G401 (cell line): ENCODE measurements at places on chromosomes 7 and 10. TPM values are rescaled to one million over a fixed set of nuclear protein-coding genes. Genes with fewer than 3 reads are reported as not detected.

DNA sequence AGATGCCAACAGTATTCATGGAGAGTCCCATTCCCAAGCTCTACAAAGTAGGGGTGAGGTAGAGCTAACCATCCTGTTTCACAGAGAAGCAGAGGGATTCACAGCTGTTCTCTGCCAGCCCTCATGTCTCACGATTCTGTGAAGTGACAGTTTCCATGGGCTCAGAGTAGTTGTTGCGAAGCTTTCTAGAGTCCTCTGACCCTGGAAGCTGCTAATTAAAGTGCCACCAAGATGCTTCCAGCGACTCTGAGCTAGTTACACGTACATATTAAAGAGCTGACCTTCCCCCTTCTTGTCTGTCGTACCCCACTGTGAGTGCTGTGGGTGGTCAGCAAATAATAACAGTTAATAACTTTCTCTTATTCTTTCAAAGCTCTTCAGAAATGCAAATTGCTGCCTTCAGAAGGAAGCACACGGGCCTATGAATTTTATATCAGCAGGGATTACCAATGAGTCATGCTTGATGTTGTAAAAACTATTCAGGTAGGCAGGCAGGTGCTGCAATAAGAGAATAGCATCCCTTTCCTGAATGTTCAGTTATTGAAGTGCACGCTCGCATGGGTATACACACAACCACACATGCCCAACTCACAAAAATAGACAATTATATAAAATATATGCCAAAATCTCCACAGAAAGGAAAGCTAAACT lies 34.1 kb downstream of the DNAJB9 start:
- DNase-seq, result no peak

DNA sequence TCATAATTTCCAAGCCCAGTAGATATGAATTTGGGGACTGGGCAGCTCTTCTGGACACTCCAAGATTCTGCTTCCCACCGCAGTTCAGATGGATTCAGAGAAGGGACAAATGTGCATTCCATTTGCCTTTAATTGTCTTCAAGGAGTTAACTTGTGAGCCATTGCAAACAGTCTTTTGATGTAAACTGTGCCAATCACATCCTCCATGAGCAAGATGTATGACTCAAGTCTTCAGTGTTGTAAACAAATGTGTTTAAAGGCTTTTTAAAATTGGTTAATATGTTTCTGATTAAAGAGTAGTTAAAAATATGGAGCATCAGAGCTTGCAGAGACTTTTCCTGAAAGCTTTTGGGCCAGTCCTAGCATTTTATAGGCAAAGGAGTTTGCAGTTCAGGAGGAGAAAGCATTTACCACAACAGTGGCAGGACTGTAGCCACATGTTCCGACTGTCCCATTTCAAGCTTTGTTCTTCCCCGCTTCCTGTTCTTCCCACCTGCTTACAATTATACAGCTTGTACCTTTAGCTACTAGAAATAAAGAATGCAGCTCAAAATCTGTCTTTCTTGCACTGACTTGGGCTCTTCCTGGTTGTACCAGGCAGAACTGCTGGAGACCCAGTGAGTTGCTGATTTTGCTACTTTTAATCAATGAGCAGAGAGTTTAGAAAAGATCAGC lies 6.2 kb downstream of the SLC18A2 start:
- no peak for DNase-seq

The RNF32 gene
- 2.2 and 2.3 TPM in 2 replicates for total RNA-seq

The HABP2 gene
- total RNA-seq, result not detected in 2 replicates

The EIF3B gene
- 217 and 294 TPM in 2 replicates for total RNA-seq

GRCh38 chr10:71081912-71082311 lies 130.5 kb upstream of the UNC5B start:
- DNase-seq, result no peak

- no peak for DNase-seq
Measured at GRCh38 chr7:154178895-154179294, 126.7 kb downstream of the DPP6 start.

GRCh38 chr7:151961536-151961935 lies 5.3 kb downstream of the GALNTL5 start:
- no peak for DNase-seq

DNA sequence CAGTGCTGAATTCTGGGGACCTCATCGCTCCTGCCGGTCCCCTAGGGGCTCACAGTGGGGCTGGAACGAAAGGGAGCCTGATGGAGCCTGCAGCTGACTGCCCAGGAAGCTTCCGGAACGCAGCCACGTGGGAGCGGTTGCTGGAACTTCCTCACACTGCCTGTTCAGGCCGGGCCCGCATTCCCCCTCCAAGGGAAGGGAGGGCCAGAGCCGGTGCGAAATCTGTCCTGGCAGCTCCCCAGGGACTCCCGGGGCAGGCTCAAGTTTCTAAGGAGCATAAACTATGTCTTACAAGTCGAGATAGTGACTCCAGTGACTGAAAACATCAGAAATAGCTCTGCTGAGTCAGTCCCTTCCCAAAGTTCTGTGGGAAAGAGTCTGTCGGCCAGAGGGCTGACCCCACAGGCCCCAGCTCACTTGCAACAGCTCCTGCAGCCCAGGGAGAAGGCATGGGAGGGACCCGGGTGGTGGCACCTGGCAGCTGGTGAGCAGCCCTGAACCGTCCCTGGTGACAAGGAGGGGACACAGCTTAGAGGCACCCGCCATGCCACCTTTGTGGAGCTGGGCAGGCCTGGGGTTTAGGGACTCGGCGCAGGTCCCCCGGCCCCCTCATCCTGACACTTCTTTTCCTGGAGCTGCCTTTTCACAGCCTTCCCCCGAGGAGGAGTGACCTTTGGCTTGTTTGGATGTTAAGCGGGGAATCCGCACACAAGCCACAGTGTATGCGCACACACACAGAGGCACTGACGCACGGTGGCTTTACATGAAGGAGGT lies 47.6 kb downstream of the PDGFA start:
- DNase-seq, result no peak

The EFCAB10 gene
- not detected in 2 replicates for total RNA-seq

- DNase-seq, result peak; percentile 56
Measured at GRCh38 chr10:6108631-6109443, 20.0 kb downstream of the RBM17 start.

DNA sequence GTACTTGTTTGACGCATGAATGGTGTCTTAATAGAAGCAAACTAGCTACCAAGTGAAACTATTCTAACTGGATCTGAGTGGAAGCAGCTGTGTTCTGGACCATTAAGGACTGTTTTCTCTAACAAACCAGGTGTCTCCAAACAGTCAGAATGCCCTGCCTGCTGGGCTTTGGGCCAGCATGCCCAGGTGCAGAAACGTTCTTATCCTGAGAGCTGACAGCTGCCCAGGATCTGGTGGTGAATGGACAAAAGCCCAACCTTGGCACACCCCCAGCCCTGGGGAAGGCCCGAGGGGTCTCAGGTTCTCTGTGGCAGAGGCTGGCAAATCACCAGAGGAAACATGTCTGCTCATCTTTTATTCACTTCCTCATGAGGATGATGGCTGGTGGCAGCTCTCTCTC lies 48.2 kb upstream of the LAMB4 start:
- DNase-seq, result no peak

DNA sequence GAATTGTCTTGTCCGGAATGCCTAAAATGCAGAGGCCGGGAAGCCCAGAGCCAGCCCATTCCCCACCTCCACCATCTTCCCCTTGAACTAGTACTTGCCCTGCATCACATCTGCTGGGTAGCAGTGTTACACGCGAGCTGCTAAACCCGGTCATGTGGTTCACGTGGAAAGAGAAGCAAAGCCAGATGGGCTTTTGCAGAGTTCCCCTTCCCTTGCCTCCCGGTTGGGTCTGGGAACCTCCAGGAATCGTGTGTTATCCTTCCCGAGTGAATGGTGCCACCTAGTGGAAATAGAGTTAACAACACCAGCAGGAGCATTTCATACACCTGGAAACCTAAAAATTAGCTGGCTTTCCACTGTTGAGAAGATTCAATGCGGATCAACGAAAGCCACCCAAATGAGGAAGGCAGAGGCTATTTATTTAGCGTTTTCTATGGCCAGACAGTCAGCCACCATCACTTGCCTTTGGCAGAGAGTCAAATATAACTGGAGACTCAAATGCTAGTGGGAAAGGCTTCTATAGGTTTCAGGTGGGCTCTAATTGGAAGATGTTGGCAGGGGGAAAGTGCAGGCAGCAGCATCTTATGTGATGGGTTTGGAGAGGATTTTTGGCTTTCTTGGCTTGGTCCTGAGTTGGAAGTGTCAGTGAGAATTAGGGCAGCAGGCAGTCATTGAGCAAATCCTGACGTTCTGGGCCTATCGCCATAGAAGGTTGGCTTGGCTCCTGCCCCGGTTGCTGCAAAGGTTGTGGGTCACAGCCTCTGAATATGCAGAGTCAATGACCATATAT lies 12.9 kb upstream of the DENND2A start:
- DNase-seq, result peak; percentile 90

- DNase-seq, result no peak
Measured at GRCh38 chr7:120327054-120327453, 54.1 kb downstream of the KCND2 start.

DNA sequence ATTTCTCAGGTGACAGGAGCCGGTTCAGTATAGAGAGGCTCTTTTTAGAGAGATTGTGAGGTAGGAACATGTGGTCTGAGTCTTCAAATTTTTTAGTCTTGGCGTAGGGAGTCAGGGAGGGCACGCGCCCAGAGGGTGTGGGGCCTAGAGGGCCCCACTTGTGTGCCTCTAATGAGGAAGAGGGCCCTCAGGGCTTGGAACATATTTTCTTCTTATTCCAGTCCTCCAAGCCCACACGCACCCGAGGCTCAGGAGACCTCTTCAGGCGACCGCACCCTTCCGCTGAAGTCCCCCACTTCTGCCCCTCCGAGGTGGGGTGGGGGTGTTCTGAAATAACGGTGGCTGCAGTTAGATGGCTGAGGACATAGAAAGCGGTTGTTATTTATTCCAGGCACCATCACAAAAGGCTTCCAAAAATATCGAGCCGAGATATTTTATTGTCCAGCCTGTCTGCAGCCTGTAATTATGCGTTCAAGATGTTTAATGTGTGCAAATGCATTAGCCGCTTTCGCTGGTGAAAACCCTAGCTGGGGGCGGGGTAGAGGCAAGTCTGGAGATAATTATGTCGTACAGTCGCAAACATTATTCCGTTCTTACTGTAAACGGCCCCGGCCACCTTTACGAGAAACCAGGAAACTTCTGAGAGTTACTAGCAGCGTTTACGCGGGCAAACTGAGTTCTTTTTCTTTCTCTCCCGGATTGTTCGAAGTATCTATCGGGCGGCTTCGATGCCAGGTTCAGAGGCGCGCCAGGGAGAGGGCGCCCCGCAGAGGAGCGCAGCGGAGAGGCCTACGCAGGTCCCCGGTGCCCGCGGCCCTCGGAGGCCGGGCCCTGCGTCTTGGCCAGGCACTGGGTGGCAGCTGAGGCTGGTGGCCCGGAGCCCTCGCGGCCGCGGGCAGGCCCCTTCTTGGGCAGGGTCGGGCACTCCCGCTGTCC lies 12.9 kb upstream of the HOXA13 start:
- DNase-seq, result no peak

GRCh38 chr10:80268938-80269588 lies 20.4 kb downstream of the MAT1A start:
- no peak for DNase-seq

GRCh38 chr10:92342796-92343195 lies 51.8 kb downstream of the MARCHF5 start:
- DNase-seq, result no peak

The TMEM229A gene
- total RNA-seq, result not detected in 2 replicates

- DNase-seq, result no peak
Measured at GRCh38 chr7:121666306-121666705, 206.7 kb upstream of the PTPRZ1 start.

DNA sequence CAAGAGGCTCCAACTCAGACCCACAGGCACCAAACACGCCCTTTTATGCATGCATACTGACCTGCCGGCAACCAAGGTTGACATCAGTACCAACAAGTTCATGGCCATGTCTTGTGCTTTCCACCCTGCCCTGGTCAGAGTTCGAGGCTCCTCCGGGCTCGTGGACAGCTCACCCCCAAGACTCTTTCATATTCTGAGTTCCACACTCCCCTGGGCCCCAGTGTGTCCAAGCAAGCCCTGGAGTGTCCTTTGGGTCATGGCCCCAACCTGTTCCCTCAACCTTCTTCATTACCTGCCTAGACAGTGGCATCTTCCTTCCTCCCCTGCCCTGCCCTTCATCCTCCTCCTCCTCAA lies 40.5 kb downstream of the HIF1AN start:
- DNase-seq, result no peak

The C10orf105 gene
- not detected in 2 replicates for total RNA-seq

DNA sequence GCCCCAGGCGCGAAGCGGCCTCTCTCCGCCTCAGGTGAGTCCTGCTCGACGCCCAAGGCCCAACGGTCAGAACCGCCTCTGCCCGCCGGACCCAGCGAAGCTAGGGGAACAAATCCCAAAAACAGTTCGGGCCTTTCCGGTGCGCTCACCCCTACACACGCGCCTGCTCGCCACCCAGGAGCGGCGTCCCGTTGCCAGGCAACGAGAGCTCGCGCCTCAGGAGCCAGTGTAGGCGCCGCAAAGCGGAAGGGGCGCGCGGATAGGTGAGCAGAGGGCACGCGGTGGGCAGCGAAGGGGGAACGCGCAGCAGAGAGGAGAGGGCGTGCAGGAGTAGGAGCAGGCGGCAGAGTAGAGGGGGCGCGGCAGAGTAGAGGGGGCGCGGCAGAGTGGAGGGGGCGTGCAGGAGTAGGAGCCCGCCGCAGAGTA lies at the start of the genes DYDC1 and DYDC2:
DYDC1 (minus strand) TSS at position 193 of the 426 bp plus-strand sequence. CDS start 4,154 bp downstream, outside the sequence.
DYDC2 (plus strand) TSS at position 219 of the 426 bp plus-strand sequence. CDS start 5,663 bp downstream, outside the sequence.
- DNase-seq, result no peak

The PRKAR1B gene
- 73.7 and 83.1 TPM in 2 replicates for total RNA-seq

The SEC24C gene
- total RNA-seq, result 49.0 and 54.4 TPM in 2 replicates

GRCh38 chr10:10222304-10222841 lies 795.3 kb upstream of the CELF2 start:
- DNase-seq, result no peak

DNA sequence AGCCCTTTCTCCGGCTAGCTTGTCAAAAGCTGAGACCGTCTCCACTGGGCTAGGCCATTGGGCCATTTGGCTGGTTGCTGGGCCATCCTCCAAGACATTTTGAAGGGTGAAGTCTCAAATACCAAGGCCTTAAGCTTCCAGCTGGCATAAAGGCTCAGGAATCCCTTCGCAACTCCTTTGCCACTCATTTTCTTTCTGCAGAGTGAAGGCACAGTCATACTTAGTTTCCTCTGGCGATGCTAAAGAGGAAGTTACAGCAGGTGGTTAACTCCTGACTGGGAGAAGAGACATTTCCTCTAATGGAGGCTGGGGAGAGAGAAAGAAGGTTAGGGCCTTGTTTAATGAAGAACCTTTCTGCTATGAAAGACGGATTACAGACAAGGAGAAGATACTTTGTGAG lies 4.8 kb upstream of the REPIN1 start:
- DNase-seq, result no peak

The CDK14 gene
- total RNA-seq, result not detected in 2 replicates

GRCh38 chr10:68957654-68958053 lies 1.7 kb downstream of the DDX21 start:
- DNase-seq, result no peak

- no peak for DNase-seq
Measured at GRCh38 chr7:138470391-138471157, 10.5 kb downstream of the TRIM24 start.

The VWDE gene
- total RNA-seq, result 0.37 TPM in 1 of 2 replicates, not detected in the other

The DPP6 gene
- 7.9 and 11.1 TPM in 2 replicates for total RNA-seq

- DNase-seq, result peak; percentile 79
Measured at GRCh38 chr10:13816195-13816925, 229.6 kb downstream of the PRPF18 start.
